Memory B cell (primary cell): ENCODE measurements at places on chromosomes 12 and 14.

DNA sequence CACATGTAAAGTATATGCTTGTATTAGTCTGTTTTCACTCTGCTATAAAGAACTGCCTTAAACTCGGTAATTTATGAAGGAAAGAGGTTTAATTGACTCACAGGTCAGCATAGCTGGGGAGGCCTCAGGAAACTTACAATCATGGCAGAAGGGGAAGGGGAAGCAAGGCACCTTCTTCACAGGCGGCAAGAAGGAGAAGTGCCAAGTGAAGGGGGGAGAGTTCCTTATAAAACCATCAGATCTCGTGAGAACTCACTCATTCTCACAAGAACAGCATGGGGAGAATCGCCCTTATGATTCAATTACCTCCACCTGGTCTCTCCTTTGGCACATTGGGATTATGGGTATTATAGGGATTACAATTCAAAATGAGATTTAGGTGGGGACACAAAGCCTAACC is 229.5 kb upstream of the PLXNC1 start:
- DNase-seq: no peak

DNA sequence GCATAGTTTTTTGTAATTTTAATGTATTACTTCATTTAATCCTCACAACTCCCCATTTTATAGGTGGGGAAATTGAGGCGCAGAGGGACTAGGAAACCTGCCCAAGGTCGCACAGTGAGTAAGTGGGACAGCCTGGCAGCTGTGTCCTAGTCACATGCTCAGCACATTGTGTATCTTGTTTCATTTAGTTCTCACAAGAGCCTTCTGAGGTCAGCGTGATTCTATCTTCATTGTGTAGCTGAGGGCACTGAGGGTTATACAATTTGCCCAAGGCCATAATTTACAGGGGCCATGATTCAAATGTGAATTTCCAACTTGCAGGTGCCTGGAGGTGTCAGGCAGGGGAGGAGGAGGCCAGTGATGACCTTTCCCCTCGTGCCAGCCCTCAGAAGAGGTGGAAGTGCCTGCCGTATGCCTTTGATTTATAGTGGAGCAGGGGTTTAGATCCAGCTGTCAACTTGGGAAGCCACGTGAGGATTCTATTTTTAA is 30.3 kb upstream of the SMOC1 start:
- DNase-seq: no peak

DNA sequence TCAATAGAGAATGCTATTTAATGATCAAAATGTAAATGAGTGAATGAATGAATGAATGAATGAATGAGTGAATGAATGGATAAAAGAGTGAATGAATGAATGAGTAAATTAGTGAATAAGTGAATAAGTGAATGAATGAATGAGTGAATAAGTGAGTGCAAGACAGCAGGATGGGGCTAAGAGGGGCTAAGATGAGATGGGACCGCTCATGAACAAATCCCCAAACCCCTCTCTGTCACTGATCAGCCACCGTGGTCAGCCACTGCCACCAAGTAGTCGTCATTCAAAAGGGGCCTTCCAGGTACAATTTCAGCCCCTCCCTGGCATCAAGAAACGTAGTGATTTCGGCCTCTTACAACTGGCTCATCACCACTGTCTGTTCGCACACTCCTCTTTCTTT is 79.2 kb downstream of the BCL11B start:
- no peak for DNase-seq

- no peak for DNase-seq
Observed at GRCh38 chr12:15979096-15980092, 68.3 kb downstream of the DERA start.

DNA sequence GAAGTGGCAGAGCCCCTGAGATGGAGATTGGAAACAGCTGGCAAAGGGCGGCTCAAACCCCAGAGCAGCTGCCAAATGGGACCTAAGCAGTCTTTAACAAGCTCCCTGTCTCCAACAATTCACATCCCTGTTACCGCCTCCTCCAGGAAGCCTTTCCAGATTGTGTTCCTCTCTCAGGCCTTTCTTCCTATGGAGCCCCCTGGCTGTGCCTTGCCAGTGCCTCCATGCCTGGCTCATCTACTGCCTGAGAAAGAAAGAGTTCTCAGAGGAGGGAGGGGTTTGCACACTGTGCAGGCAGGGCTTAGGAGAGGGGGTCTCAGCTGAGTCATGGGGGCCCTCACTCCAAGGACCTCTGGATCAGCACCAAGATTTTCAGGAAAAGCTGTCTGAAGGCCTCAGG is 8.8 kb upstream of the KRT74 start:
- DNase-seq: no peak

- DNase-seq: no peak
Observed at GRCh38 chr12:77247542-77247941, 182.2 kb upstream of the E2F7 start.

DNA sequence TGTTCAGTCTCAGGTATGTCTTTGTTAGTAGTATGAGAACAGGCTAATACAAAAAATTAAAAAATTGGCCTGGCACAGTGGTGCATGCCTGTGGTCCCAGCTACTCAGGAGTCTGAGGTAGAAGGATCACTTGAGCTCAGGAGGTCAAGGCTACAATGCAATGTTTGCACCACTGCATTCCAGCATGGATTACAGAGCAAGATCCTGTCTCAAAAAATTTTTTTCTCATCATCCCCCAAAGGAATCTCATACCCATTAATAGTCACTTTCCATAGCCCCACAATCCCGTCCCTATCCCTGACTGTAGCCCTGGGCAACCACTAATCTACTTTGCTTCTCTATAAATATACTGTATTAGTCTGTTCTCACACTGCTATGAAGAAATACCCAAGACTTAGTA is 57.8 kb downstream of the TTC8 start:
- no peak for DNase-seq

DNA sequence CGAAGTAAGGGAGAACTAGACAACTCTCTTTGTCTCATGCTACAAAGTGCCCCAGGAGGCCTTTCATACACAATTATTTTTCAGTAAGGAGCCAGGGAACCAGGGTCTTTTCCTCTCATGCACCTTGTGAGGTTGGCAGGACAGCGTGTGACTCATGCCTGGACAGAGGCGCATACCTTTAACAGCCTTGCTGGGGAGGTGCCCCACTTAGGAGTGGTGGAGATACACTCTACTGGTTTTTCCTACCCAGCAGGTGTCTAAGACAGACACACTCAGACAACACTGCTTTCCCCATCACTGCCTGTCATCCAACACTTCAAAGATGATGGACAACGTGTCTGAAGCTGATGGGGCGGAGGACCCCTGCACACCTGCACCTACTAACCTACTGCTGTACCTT is 49.1 kb downstream of the B4GALNT3 start:
- no peak for DNase-seq

DNA sequence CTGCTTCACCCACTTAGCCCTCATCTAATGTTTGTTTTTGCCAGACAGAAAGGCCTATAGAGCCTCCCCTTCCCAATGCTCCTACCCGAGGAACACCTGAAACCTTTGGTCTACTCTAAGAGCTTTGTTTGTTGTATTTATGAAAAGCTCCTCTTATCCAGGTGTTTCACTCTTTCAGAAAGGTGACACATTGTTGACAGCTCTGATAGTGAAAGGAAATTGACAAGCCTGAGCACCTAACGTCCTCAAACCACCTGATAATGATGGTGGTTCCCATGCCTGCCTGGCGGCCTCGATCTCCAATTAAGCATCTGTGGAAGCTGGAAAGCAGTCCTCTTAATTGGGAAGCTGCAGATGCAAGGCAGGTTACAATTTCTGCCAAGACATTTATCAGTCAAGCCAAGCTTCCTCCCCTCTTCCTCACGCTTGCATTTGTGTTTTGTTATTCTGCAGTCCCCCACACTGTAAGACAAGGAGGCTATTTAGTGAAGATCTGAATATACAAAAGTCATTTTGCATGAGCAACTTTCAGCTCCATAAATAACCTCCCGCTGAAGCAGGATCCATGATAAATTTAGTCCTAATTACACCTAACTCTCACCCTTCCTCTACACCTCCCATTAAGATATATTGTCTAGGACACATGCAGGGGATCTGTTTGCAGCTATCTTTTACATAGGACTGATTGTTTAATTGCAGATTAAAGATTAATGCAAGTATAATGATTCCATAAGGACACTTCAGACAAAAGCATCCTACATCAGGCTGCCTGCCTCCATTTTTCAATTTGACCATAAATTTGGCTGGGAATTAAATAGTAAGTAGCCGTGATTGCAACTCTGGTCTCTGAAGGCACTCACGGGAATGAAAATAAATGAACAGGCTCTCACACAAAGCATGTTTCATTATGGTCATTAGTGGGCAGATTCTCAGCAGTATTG is 288.6 kb downstream of the PDZRN4 start:
- no peak for DNase-seq

GRCh38 chr12:31337952-31338351 is 12.0 kb upstream of the SINHCAF start:
- no peak for DNase-seq

- DNase-seq: no peak
Observed at GRCh38 chr14:52106840-52107239, 38.0 kb upstream of the NID2 start.

- no peak for DNase-seq
Observed at GRCh38 chr14:56341766-56342493, 223.7 kb downstream of the PELI2 start.

GRCh38 chr12:10368206-10369171 is 21.4 kb downstream of the KLRK1 start:
- no peak for DNase-seq

DNA sequence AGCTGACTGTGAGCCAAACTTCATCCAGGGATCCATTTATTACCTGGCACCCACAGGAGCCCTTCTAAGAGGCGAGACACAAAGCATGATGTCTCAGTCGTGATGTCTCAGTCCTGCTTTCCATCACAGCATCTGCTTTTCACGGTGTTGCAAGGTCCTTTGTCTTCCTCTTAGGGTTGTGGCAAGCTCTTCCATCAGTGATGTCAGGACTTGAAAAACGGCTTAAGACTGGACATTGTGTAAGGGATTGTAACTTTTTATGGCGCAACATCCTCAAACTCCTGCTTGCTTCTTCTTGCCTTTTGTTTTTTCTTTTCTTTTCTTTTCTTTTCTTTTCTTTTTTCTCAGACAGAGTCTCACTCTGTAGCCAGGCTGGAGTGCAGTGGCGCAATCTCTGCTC is 586.5 kb upstream of the TMEM132C start:
- no peak for DNase-seq
